ENCODE measurements at places on chromosomes 7 and 10. TPM values are rescaled to one million over a fixed set of nuclear protein-coding genes. Genes with fewer than 3 reads are reported as not detected.
A peak's percentile ranks its signal among the peaks of the same experiment; 100 is the strongest.

DNA sequence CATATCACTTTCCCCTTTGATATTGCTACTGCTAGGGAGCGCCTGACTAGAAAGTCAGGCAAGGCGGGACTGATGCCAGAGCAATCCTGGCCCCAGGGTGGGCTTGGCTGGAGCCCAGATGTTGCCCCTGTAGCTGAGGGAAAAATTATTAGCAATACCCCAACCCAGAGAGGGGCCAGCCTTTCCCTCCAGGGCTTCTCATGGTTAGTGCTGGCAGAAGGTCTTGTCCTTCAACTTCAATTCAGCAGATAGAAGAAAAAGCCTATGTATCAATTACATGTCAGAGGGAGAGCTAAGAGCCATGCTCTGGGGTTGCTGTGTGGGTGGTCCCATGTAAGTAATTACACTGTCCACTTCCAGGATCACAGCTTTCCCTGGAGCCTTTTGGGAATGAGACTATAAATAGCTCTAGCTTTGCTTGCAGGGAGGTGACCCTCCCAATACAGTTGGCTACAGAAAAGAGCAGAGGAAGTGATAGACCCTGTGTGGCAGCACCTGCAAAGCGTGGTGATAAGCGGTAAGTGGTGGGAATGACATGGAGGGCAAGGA lies 579.1 kb downstream of the CCSER2 start:
- H3K36me3 ChIP-seq = no peaks in the 10 kb centered on the region
- no peak overlapping the region for H3K4me3 ChIP-seq
- H3K27ac ChIP-seq = no peak overlapping the region
- no peaks in the 10 kb centered on the region for H3K27me3 ChIP-seq
- H3K4me1 ChIP-seq = no peaks in the 10 kb centered on the region

The CROT gene
- total RNA-seq = 99.7 TPM

GRCh38 chr10:29465384-29465783 lies 169.4 kb downstream of the SVIL start:
- no peak overlapping the region for H3K4me3 ChIP-seq
- H3K27me3 ChIP-seq = no peaks in the 10 kb centered on the region
- peak overlapping the region; percentile 41 for H3K27ac ChIP-seq
- H3K4me1 ChIP-seq = peaks cover 4% of the 10 kb centered on the region

The FAM13C gene
- total RNA-seq = 16.5 TPM

The DNAH11 gene
- total RNA-seq = 9.9 TPM

The BLNK gene
- total RNA-seq = 35.5 TPM

- H3K4me1 ChIP-seq = no peaks in the 10 kb centered on the region
- H3K4me3 ChIP-seq = no peak overlapping the region
- no peak for DNase-seq
- H3K27me3 ChIP-seq = no peaks in the 10 kb centered on the region
Observed at GRCh38 chr7:70029993-70030392, 431.7 kb downstream of the AUTS2 start.

The ADAMTS14 gene
- not detected for total RNA-seq

DNA sequence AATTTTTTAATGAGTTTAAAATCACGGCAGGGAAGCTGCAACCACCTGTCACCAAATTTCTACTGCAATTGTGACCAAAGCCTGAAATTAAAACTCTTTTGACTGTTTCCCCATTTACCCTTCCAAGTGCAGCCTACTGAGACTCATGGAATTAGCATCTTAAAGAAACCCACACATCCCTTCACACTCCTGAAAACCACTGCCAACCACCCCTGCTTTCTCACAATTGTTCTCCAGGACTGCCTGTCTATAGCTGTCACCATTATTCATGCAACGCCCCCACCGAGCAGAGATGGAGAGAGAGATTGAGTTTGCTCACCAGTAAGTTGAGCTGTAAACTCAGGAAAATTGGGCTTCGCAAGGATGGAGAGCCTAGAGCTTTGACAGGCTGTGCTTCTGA lies 383.8 kb upstream of the SORCS1 start:
- no peaks in the 10 kb centered on the region for H3K4me1 ChIP-seq
- no peak for DNase-seq
- H3K27me3 ChIP-seq = no peaks in the 10 kb centered on the region

GRCh38 chr10:82738592-82738991 lies 863.6 kb downstream of the NRG3 start:
- no peak overlapping the region for H3K27ac ChIP-seq
- H3K27me3 ChIP-seq = no peaks in the 10 kb centered on the region
- H3K36me3 ChIP-seq = no peaks in the 10 kb centered on the region

- H3K4me1 ChIP-seq = no peaks in the 10 kb centered on the region
- no peak overlapping the region for H3K27ac ChIP-seq
- DNase-seq = no peak
- H3K4me3 ChIP-seq = no peak overlapping the region
- no peaks in the 10 kb centered on the region for H3K36me3 ChIP-seq
- H3K27me3 ChIP-seq = no peaks in the 10 kb centered on the region
Observed at GRCh38 chr7:29445736-29446135, 117.9 kb upstream of the PRR15 start.

- DNase-seq = no peak
- no peaks in the 10 kb centered on the region for H3K27me3 ChIP-seq
- H3K36me3 ChIP-seq = peaks cover 13% of the 10 kb centered on the region
- no peak overlapping the region for H3K27ac ChIP-seq
Observed at GRCh38 chr10:45454859-45455258, 80.8 kb downstream of the ALOX5 start.

DNA sequence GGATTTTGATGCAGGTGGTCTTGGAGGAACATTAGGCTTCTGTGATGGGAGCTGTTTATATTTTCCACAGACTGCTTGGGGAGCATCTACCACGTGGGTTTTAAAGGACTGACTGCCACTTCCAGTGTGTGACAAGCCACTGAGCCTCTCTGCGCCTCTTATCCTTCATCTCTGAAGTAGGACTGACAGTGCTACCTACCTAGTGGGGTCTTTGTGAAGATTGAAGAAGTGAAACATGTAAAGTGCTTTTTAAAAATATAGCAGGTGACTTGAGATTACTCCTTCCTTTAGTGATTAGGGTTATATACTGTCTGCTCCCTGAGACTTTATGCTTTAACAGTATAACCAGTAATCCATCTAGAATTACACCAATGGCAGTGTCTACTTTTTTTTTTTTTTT lies 29.9 kb downstream of the NKX2-3 start:
- no peak for DNase-seq
- H3K36me3 ChIP-seq = no peaks in the 10 kb centered on the region
- H3K27me3 ChIP-seq = no peaks in the 10 kb centered on the region
- H3K4me1 ChIP-seq = no peaks in the 10 kb centered on the region
- no peak overlapping the region for H3K4me3 ChIP-seq

The OPN4 gene
- total RNA-seq = not detected

- no peak for DNase-seq
- H3K36me3 ChIP-seq = no peaks in the 10 kb centered on the region
- H3K27me3 ChIP-seq = no peaks in the 10 kb centered on the region
- no peaks in the 10 kb centered on the region for H3K4me1 ChIP-seq
Observed at GRCh38 chr7:157597562-157597961, 260.8 kb downstream of the DNAJB6 start.

The CDH23 gene
- total RNA-seq = 4.0 TPM

DNA sequence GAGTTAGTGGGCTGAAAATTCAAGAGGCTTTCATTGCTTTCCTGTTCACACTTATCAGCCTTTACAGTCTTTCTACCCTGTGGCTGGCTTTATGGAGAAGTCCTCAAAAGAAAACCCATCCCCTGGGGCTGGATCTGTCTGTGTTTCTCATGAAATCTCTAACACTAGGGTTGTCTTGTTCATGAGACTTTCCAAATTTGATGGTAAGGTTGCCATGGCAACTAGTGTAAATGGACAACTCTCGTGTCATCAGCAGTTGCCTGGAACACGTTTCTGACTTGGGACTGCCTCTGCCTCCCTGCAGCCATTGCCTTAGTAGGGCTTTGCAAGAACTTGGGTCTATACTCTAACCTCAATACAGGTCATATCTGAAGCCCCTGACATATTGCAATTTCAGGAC lies 35.8 kb upstream of the PLPP4 start:
- no peak for DNase-seq
- no peak overlapping the region for H3K27ac ChIP-seq
- no peaks in the 10 kb centered on the region for H3K36me3 ChIP-seq
- H3K27me3 ChIP-seq = no peaks in the 10 kb centered on the region
- H3K4me1 ChIP-seq = no peaks in the 10 kb centered on the region

GRCh38 chr7:27167916-27168264 lies 2.6 kb upstream of the HOXA9 start:
- no peak for DNase-seq
- H3K4me3 ChIP-seq = no peak overlapping the region
- H3K36me3 ChIP-seq = no peaks in the 10 kb centered on the region
- H3K4me1 ChIP-seq = peaks cover 6% of the 10 kb centered on the region
- peaks cover 91% of the 10 kb centered on the region for H3K27me3 ChIP-seq
- no peak overlapping the region for H3K27ac ChIP-seq

GRCh38 chr7:143396625-143397556 lies 11.8 kb downstream of the EPHA1 start:
- no peak overlapping the region for H3K4me3 ChIP-seq
- H3K27ac ChIP-seq = no peak overlapping the region

DNA sequence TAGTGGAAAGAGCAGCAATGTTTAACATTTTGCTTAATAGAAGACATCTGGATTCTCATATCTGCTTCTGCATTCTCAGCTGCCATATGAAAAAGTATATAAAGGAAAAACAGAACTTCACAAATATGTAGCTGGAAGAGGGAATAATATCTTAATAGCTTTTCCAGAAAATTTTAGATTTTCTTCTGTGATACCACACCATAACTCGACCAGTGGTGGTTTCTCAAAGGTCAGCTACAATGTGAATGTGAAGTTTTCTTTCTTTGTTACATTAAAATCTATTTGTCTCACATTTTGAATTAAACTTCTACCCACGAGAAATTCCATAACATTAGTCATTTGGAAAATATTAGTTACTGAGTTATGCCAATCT lies 339.8 kb downstream of the PARD3 start:
- no peaks in the 10 kb centered on the region for H3K36me3 ChIP-seq
- DNase-seq = no peak
- H3K4me3 ChIP-seq = no peak overlapping the region
- H3K27me3 ChIP-seq = no peaks in the 10 kb centered on the region

DNA sequence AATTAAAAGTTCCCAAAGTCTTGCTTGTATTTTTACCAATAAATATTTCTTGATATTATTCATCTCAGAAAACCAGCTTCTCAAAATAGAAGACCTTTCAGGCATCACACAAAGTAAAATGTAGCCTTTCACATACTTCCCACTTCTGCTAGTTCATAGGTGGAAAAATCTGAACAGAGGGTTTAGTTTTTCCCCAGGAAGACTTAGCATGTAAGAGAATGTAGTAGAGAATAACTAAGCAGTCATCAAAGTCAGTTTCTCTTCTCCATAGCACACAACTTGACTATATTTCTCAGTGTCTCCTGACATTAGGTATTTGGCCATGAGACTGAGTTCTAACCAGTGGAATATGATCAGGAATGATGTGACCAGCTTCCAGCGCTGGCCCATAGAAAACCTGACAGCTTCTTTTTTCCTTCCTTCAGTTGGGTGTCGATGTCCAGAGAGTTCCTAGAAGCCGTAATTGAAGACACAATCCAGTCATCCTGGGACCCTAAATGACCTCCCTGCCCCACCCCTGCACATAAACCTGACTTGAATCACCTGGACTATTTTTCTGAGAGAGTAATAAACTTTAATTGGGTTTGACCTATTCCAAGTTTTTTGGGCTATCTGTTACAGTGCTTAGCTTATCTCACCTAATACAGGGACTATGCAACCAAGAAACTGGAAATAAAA lies 67.5 kb upstream of the WNT16 start:
- H3K27ac ChIP-seq = no peak overlapping the region
- no peak for DNase-seq
- no peaks in the 10 kb centered on the region for H3K27me3 ChIP-seq
- no peaks in the 10 kb centered on the region for H3K36me3 ChIP-seq

The FAM25C gene
- total RNA-seq = not detected

The PIK3CG gene
- total RNA-seq = 4.3 TPM

DNA sequence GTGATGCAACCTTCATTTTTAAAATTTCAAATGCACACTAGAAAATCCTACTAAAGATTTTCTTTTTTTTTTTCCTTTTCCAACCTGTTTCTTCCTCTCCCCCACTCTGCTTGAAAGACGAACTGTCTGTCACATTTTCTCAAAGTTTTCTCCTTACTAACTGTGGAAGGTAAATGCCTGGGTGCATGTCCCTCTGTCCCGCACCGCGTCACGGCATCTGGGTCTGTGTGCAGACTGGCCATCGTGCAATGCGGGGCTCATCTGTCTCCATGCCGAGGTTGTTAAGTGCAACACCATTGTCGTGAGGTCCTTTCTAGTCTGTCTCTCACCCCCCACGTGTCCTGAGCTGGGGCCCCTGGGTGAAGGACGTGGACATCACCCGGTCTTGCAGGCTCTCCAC lies 28.4 kb downstream of the PFKFB3 start:
- H3K36me3 ChIP-seq = peaks cover 7% of the 10 kb centered on the region
- no peak overlapping the region for H3K27ac ChIP-seq
- no peaks in the 10 kb centered on the region for H3K4me1 ChIP-seq
- H3K4me3 ChIP-seq = no peak overlapping the region
- no peak for DNase-seq
- H3K27me3 ChIP-seq = no peaks in the 10 kb centered on the region

The AKR1C8 gene
- not detected for total RNA-seq

The SYT15 gene
- total RNA-seq = 2.2 TPM

DNA sequence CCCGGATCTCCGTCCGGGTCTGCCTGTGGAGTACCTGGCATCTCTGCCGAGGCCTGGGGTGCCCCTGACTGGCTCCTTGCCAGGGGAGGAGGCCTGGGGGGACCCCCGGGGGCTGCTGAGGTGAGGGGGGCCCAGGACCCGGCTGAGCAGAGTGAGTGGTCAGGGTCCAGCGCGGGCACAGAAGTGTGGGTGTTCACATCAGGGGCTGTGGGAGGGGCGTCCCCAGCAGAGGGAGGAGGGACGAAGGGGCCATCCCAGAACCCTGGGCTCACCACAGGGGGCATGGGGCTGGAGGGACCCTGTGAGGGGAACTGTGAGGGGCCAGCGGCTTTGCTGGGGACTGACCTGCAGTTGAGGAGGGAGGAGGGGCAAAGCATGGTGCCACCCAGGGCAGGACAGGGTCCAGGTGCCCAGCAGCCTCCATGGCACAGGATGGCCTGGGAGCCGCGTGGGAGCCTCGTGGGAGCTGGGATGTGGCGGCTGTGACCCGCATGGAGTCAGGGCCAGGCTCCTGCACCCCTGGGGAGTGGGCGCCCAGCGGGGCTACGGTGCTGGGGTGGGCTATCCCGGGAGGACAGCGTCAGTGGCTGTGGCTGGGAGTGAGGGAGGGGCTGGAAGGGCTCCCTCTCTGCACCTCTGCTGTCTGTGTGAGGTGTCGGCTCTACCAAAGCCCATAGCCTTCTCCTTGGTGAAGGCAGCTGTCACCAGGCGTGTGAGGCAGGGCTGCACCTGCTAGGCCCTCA lies 91.2 kb downstream of the DNAJB6 start:
- no peak for DNase-seq
- H3K27ac ChIP-seq = no peak overlapping the region
- H3K27me3 ChIP-seq = no peaks in the 10 kb centered on the region

The CTAGE15 gene
- 1.0 TPM for total RNA-seq

The PVRIG gene
- 2.6 TPM for total RNA-seq

The FAM171A1 gene
- total RNA-seq = 12.4 TPM

Data from thyroid gland (tissue), 4 donors.